Stimulated activated CD8-positive, alpha-beta memory T cell treated with anti-CD3 and anti-CD28 coated beads, Interleukin-15, amount 100 ng/mL, for 48 hours (primary cell): ENCODE measurements at places on chromosomes 4 and X.

- DNase-seq = no peak
Measured at GRCh38 chrX:72245461-72246089, 6.7 kb upstream of the ERCC6L start.

DNA sequence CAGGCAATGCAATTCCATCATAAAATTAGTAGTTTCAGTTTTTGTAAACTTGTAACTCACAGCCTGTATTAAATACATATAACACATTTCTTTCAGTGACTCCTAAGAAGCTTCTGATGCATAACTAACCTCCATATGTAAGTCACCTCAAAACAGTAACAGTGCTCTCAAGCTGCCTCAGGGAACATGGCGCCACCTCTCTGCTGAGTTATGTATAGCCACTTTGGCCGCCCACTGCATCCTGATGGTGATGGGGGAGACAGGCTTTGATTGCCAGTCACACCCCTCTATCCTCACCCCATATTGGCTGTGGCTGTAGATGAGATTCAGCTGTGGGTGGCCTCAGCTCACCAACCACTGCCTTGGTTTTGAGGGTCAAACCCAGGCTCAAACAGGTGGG, 54.3 kb downstream of the LRBA start:
- DNase-seq = peak; percentile 41

GRCh38 chr4:120683897-120684540, 238.5 kb downstream of the PRDM5 start:
- no peak for DNase-seq

DNA sequence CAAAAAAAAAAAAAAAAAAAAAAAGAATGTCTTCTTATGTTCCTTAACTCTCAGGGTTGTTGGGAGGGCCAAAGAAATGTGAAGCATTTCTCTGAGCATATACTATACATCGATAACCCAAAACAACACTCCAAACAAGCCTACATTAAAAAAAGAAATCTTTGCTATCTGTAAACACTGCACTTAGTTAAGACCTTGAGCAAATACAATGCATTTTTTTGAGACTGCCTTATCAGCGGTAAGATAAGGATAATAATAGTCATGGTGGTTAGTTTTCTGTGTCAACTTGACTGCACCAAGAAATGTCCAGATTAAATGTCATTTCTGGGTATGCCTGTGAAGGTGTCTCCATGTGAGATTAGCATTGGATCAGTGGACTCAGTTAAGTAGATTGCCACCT, 541.9 kb downstream of the PACRGL start:
- no peak for DNase-seq

GRCh38 chr4:169369634-169370033, 98.9 kb upstream of the SH3RF1 start:
- DNase-seq = no peak

- DNase-seq = no peak
Measured at GRCh38 chr4:184343502-184344177, 126.0 kb upstream of the ENPP6 start.

DNA sequence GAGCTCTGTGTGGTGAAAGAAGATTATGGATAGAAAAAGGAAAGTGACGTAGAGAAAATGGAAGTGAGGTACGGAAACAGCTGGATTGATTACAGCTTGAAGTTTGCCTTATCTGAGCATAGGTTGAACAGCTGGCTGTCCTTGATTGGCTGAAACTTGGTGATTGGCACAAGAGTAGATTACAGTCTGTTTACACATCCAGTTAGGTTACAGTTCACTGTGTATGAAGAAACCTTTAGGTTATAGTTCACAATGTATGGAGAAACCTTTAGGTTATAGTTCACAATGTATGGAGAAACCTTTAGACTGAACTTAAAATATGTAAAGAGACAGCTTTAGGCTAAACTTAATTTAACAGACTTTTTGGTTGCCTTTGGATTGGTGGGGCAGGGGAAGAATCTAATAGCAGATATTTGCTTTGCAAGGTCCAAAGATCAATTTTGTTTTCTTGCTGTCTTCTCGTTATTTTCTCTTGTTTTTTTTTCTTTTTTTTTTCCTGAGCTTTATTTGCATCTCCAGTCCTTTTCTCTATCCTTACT, 15.6 kb upstream of the ART3 start:
- DNase-seq = no peak

GRCh38 chr4:127240764-127241105, 392.0 kb upstream of the INTU start:
- DNase-seq = no peak

GRCh38 chr4:95550115-95550987, 1.6 kb upstream of the UNC5C start:
- DNase-seq = no peak

DNA sequence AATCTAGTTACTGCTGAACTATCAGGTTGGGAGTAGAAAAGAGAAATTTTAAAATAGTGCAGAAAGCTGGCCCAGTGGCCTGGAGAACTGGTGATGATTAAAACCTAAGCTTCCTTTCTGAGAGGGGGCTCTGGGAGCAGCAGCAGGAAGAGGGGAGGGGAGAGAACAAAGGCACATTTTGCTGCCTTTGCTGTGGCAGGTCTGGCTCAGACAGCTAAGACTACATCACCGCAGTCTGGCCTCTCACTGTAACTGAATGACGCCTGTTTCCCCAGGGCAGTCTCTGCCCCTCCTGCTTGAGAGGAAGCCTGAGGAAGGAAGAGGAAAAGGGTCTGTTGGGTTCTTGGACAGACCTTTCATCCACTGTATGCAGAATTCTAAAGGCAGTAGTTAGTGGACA, 148.5 kb downstream of the FRAS1 start:
- DNase-seq = no peak

- DNase-seq = no peak
Measured at GRCh38 chr4:723751-724530, 18.3 kb downstream of the PCGF3 start.

DNA sequence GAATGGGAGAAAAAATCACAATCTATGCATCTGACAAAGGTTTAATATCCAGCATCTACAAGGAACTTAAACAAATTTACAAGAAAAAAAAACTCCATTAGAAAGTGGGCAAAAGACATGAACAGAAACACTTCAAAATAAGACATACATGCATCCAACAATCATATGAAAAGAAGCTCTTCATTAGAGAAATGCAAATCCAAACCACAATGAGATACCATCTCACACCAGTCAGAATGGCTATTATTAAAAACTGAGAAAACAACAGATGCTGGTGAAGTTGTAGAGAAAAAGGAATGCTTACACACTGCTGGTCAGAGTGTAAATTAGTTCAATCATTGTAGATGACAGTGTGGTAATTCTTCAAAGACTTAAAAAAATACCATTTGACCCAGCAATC, 306.0 kb upstream of the TBX22 start:
- no peak for DNase-seq

- DNase-seq = no peak
Measured at GRCh38 chrX:2503591-2504500, 3.1 kb upstream of the DHRSX start.

DNA sequence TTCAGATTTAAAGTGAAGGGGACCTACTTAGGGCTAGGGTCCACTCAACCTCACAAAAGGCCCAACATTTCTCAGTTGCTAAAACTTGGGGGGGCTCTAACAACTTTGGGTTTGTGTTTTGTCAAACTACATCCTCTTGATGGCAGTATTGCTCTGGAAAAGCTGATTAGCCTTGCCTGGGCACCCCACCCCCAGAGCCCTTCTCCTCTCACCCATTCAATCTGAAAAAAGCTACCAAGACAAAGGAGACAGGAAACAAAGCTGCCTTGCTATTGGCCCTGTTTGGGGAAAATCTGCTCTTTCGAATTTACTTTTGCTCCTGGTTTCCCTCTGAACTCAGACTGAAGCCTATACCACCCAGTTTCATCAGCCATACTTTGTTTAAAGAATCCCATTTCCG, 195.2 kb upstream of the STK26 start:
- DNase-seq = peak; percentile 32

- no peak for DNase-seq
Measured at GRCh38 chrX:71996826-71997225, 86.2 kb downstream of the NHSL2 start.

- DNase-seq = no peak
Measured at GRCh38 chr4:7584098-7584497, 149.4 kb upstream of the PSAPL1 start.

DNA sequence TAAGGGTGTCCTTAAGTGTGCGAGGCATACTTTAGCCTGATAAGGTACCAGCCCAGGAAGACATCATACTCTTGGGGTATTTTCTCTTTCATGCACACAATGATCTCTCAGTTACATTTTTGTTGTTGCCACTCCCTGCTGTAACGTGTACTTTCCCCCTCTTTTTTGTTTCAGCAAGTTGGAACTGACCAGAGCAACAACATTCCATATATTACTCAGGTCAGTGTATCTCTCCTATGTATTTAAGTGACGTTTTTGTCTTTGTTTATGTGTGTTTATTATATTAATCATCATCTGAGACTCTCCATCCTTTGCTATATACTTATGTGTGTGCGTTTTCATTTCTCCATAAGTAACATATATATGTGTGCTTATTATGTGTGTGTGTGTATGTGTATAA, 71.3 kb upstream of the VBP1 start:
- DNase-seq = no peak

DNA sequence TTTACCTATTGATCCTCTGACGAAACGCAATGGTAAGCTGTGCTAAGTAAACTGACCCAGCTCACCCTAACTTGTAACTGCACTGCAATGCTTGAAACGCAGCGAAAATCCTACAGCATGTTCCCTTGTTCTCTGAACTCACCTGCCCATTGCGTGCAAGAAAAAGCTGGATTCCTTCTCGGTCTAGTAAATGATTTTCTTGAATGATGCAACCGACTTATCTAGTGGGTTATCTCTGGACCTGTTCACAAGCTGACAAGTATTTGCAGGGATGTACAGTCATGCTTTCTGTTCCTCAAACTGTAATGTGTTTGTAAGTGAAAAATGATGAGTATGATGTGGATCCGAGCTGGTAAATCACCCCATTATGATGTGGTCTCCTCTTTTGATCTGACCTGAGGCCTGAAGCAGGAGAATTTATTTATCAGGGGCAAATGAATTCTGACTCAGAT, 140.1 kb downstream of the BTC start:
- DNase-seq = no peak

DNA sequence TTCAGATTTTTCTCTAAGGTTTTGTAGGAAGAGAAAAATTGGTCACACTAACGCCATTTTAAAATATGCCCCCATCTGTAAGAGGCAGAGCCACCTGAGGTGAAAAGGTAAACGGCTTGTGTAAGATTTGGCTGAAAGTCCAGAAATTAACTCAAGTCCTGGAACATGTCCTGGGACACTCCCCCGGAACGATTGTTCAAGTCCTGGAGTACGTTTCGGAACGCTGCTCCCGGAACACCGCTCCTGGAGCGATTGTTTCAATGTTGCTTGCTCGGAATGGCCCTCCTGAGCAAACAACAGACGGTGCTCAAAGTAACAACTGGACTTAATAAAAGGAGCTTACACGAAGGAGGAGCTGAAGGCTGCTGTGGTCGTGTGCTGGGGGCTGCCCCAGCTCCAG, 796.5 kb upstream of the SLIT2 start:
- DNase-seq = no peak

- no peak for DNase-seq
Measured at GRCh38 chr4:3729188-3729881, 36.9 kb upstream of the ADRA2C start.

DNA sequence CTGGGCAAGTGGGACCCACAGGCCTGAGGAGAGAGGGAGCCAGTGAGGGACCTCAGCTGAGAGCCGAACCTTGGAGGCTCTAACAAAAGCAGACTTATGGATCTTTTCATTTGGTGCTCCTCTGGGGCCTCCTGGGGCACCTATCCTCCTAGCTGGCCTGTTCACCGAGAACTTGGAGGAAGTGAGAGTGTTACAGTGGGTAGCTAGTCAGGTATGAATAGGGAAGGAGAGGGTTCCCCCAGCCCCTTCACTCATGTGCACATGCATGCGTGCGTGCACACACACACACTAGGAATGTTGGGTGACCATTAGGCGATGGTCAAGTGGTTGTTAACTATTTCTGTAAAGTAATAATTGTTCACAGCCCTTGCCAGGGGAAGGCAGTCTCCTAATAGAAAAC, 18.6 kb upstream of the TMEM185A start:
- DNase-seq = no peak

DNA sequence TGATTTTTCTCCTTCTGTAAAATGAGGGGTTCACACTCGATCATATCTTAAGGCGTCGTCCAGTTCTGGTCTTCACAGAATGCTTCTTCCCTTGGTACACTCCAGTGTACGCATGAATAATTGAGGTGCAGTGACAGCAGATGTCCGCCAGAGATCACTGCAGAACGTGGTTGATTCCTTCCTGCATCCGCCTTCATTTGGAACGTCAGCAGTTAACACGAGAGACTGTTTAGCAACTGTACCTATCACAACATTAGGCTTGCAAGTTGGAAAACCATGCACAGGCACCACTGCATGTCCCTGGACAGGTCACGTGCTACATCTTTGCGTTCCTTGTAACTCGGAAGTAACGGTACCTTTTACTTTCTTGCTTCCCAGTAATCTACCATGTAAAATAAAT, 66.0 kb upstream of the GEMIN8 start:
- DNase-seq = no peak

- DNase-seq = no peak
Measured at GRCh38 chr4:48509543-48509942, 19.5 kb downstream of the ZAR1 start.

- DNase-seq = no peak
Measured at GRCh38 chr4:8913858-8914460, 42.3 kb upstream of the HMX1 start.

- DNase-seq = no peak
Measured at GRCh38 chr4:166091912-166092510, 219.0 kb downstream of the TLL1 start.

- DNase-seq = no peak
Measured at GRCh38 chr4:125991398-125991797, 676.6 kb downstream of the FAT4 start.

DNA sequence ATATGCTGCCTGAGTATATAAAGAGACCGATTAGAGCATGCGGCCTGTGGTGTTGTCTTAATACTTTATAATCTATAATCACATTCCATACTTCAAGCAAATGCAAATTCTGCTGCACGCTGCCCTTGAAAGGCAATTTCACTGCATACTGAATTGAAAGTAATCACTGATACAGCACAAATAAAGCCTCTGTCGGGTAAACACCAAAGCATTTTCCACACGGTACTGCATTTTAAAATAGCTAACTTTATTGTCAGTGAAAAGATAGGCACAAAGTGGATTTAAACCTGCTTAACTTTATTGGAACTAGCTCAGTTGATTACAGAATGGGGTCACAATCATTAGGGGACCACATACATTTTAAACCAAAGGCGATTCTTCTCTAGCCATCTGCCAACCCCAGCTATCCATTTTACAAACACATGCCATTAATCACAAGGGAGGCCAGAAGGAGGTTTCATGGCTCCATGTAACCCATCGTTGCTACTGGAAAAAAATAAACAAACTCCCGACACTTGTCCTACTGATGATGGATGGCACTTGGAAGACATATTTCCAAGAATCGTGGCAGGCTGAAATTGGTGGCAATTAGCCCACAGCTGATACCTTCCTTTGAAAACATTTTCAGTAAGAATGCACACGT, 65.9 kb downstream of the AMOT start:
- DNase-seq = no peak
